AG08396 (cell line): ENCODE measurements at places on chromosomes 7 and 10.
A peak's percentile ranks its signal among the peaks of the same experiment; 100 is the strongest.

GRCh38 chr10:69974551-69975155 is 78.0 kb upstream of the MACROH2A2 start:
- peak; percentile 56 for DNase-seq

- DNase-seq, result no peak
Observed at GRCh38 chr10:33265621-33266020, 68.8 kb downstream of the NRP1 start.

DNA sequence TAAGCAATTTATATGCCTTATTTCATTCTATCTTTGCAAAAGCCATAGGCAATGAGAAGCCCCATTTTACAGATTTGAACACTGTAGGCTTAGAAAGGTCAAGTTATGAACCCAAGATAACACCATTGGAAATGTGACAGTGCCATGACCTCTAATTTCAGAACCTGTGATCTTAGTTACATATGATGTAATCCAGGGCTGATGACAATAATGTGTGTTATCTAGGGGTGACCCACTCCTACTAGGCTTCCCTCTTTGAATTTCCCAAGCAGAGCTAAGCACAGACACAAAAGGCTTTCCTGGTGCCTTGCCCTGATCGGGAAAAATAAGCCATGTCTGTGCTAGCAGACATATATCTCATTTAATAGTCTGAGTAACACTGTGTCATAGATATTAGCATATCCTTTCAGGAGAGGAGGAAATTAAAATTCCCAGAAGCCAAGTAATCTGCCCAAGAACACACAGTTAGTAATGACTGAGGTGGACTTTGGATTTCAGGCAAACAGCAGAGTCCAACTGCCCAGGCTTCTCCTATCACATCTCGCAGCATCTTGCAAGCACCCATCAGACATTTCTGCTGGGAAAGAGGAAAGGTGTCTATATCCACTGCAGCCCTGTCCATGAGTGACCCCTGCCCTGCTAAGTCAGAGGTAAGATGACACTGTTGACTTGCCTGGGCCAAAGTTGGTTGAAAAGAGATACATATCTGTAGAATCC is 2.8 kb upstream of the TECTB start:
- DNase-seq, result no peak

DNA sequence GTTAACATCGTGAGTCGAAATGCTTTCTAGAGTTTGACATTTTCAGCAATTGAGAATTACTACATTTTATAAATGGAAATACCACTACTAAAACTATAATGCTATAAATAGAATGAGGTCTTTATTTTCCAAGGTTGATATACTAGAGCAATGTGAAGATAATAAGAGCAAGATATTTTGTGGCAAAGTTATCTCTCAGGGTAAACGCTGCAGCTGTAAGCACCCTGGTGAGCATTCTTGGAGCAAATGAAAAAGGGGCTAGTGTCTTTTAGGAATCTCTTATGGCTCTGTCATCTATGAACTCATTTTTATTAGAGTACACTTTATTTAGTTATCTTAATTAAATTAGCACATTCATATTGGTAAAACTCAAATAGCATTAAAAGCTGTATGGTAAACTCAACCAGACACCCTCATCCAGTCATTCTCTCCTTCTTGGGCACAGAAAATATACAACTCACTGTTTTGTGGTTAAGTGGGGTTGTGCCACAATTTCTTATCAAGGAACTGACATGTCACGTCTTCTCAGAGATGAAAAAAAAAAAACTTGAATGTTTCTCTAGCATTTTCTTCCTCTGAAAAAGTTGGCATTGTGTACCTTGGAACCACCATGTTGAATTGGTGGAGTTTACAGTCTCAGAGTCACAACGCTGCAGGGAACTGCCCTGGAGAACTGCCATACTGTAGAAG is 289.5 kb upstream of the PFKP start:
- no peak for DNase-seq

DNA sequence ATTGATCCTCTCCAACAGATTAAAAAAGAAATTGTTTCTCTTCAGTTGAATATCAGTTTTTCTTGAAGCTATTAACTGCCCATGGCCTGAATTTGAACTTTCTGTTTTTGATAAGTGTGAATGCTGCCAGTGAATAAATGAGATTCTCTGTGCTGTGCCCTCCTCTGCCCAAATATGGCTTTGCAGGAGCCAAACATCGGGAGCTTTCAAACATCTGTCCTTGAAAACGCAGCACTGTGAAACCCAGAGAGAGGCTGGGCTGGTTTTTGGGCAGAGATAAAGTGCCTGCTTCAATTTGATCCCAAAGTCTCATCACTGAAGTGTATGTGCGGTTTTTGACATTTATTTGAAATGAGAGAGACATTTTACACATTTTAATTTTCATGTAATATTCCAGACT is 268.3 kb upstream of the SHH start:
- DNase-seq, result no peak

DNA sequence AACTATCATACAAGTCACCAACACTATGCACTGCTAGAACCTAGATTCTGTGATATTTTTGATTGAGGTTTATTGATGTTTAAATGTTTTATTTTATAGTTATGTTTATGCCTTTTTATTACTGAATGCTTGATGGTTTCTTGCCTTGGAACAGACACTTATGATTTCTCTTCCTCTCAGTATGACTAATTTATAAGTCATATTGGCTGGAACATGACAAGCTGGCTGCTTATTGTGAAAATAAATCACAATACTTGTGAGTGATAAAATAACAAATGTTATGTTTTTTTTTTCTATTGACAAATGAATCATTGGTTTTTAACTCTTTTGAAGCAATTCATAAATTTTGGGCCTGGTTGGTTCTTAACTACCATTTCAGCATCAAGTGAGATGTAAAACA is 142.0 kb upstream of the MALRD1 start:
- DNase-seq, result no peak

- DNase-seq, result no peak
Observed at GRCh38 chr7:121941830-121942229, 68.9 kb downstream of the PTPRZ1 start.

GRCh38 chr7:33726582-33726981 is 178.8 kb upstream of the BMPER start:
- DNase-seq, result no peak

DNA sequence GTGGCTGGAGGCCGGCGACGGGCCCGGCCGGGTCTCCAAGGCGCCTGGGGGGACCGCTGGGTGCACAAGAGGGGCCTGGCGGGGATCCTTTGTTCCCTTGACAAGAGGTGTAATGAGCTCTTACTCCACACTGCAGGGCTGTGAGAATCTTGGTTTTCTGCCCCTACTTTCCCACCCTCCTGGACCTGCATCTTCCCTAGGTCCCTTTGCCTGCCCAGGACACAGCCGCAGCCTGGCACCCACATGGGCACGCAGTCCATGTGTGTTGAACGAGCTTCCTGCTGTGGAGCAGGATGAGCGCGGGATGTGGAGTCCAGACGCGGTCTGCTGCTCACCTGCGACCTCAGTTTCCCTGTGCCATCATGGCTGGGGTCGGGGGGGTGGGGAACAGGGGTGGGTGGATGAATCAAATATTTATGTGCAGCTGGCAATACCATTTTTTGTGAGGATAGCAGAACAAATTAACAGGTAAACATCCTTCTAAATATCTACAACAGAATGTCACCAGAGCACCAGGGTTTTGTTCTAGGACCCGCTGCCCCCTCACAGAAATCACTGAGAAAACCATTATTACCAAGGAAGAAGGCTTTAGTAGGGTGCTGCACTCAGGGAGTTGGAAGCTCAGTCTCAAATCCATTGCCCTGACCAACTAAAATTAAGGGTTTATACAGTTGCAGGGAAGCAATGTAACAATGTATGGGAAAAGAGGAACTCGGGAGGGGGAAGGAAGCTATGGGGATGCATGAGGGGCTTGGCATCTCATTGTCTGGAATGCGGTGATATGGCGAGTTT is 474 bp upstream of the NSMCE4A start:
- DNase-seq, result no peak

- no peak for DNase-seq
Observed at GRCh38 chr7:131104596-131105293, 222.9 kb upstream of the MKLN1 start.

GRCh38 chr10:67015225-67015624 is 89.4 kb downstream of the LRRTM3 start:
- DNase-seq, result no peak

DNA sequence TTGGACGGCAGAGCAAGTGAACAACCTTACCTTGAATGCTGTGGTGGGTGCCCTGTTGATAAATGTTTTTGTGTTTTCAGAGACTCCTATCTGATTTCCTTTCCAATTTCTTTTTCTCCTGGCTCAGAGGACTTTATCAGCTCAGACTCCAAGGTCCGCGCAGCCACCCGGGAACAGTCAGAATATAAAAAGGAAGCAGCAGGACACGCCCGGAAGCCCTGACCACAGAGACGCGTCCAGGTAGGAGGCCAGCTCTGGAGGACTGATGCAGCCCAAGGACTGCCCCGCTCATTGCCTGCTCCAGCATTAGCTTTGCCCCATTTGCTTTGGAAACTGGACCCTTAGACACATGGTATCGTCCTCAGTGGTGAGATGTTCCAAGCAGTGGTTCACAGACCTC is 61.3 kb downstream of the TACC2 start:
- no peak for DNase-seq

- no peak for DNase-seq
Observed at GRCh38 chr10:12592967-12593366, 243.6 kb downstream of the CAMK1D start.

- DNase-seq, result peak; percentile 68
Observed at GRCh38 chr7:100407285-100408180, 21.0 kb downstream of the ZCWPW1 start.

DNA sequence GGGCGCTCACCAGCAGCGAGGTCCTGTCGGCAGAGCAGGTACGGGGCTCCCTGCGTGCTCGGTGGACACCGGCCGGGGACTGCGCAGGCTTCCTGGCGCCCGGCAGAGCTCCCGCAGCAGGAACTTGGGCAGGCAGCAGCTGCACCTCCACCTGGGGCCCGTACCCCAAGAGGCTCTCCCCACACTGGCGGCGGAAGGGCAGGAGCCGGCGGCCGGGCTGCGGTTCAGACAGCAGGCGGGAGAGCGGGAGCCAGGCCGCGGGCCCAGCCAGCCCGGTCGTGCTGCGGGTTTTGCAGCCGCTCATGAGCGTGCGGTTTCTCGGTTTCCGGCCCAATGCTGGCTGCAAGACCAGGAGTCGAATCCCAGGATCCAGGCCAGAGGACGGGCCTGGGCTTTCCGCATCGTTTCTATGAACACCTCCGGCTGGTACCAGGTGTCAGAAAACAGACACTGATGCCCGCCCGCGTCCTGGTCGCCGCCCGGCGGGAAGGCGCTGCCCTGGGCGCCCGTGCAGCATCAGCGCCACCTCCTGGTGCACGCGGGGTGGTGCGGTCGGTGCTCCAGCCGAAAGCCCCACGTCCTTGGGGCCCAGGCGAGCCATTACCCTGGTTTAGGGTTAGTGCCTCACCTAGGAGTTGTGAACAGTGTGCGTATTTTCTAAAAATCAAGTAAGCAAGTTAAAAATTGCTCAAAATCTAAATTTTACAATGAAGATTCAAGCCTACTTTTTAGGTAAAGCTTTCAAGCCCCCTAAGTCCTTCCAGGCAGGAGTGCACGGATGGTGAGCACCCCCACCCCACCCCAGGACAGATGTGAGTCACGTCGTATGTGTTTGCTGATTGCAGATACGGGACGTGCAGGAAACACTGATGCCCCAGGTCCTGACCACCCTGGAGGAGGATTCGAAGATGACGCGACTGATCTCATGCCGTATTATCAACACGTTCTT is 47.4 kb upstream of the PRKAR1B start:
- DNase-seq, result peak; percentile 86

GRCh38 chr7:127380479-127380878 is 12.0 kb downstream of the ZNF800 start:
- DNase-seq, result no peak

DNA sequence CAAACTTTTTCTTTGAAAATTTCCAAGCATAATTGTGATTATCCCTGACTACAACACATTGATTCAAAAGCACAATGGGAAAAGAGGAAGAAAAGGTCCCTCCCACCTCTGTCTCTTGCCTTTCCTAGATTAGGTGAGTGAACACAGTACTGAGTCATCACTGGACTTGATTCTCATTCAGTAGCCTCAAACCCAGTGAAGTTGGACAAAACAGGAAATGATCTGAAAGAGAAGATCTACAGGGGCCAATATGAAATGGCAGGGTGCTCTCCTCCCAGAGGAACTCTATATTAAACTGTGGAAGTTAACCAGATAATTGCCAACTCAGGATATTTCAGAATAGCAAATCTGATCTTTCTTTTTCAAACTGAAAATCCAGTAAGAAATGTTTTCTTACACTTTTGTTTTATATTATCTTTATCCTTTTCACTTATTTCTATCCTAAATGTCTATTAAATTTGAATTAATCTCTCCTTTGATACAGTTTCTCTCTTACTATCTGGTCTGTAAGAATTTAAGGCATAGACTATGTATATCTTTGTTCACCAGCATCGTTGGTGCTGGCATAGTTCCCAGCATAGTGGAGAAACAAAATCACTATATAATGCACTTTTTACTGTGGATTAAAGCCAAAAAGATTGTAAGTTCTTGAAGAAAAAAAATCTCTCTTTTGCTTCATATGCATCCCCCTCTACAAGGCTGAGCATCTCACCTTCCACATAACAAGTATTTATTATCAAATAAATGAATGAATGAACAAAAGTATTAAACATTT is 41.4 kb upstream of the IKZF1 start:
- DNase-seq, result no peak

- no peak for DNase-seq
Observed at GRCh38 chr10:24971374-24971773, 19.0 kb upstream of the PRTFDC1 start.

DNA sequence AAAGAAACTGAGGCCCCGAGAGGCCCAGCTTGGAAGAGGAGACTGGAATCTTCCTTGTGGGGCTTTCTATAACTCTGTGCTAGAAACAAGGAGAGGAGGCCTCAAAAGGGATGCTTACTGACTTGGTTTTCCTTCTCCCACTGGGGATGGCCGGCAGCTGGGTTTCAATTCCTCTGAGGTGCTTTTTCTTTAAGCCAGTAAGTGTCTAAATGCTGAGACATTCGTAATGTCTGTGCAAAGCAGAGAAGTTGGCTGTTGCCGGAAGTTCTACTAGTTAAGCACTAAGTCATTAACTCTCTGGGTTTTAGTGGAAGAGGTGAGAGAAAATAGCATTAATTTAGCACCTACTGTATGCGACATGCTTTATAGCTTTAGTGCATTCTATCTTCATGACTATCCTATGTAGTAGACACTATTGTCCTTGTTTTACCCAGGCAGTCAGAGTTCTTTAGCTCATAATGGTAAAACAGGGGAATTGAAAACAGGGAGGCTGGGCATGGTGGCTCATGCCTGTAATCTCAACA is 135.2 kb downstream of the RGS10 start:
- DNase-seq, result no peak

DNA sequence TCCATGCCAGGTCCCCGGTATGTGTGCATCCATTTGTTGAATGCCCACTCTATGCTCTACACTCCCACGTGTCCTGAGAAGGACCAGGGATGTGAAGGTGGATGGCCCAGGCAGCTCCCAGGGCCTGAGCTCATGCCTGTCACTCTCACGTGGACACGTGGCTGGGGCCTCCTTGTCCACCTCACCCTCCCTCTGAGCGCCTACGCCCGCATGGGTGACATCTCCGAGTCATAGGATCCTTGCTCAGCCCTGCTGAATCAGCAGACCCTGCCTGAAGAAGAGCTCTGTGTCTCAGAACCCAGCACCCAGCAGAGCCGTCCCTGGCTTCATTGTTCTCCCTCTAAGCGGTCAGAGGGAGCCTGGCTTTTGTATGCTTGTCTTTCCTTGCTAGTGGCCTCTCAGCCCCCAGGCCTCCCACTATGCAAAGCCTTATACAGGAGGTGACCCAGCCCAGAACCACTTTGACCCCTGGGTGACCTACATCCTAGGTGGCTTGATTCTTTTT is 107.9 kb upstream of the PPIF start:
- DNase-seq, result peak; percentile 63

GRCh38 chr7:91685544-91685943 is 195.0 kb downstream of the MTERF1 start:
- DNase-seq, result peak; percentile 30
